ENCODE measurements at places on chromosomes 16 and 17. TPM values are rescaled to one million over a fixed set of nuclear protein-coding genes. Genes with fewer than 3 reads are reported as not detected.

The HEATR3 gene
- polyA plus RNA-seq, result 21.2 TPM

The TBC1D3E gene
- polyA plus RNA-seq, result not detected

The CCDC154 gene
- 0.70 TPM for polyA plus RNA-seq

The RUSF1 gene
- 35.3 TPM for polyA plus RNA-seq

The TOX3 gene
- polyA plus RNA-seq, result 0.10 TPM

The CEP112 gene
- polyA plus RNA-seq, result 10.7 TPM

The GCGR gene
- polyA plus RNA-seq, result 0.46 TPM

The CHST5 gene
- 0.08 TPM for polyA plus RNA-seq

The SLC16A6 gene
- polyA plus RNA-seq, result 0.08 TPM
